ENCODE measurements at places on chromosomes 3 and 15.

DNA sequence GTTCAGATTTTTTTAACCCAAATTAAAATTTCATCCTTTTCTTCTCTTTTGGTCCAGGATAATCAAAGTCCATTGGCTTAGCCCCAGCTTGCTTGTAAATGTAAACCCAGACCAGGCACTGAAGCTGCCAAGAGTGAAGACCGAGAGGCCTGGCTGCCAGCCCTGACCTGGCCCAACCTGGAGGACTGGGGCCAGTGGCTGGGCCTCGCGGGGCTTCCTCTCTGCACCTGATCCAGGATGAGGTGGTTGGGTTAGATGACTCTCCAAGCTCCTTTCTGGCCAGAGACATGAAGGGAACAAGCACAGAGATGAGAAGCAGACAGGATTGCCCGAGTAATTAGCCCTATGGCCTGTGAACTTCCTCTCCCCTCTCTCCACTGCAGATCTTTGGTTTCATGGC, 50.6 kb downstream of the CMTM6 start:
- no peak for DNase-seq

DNA sequence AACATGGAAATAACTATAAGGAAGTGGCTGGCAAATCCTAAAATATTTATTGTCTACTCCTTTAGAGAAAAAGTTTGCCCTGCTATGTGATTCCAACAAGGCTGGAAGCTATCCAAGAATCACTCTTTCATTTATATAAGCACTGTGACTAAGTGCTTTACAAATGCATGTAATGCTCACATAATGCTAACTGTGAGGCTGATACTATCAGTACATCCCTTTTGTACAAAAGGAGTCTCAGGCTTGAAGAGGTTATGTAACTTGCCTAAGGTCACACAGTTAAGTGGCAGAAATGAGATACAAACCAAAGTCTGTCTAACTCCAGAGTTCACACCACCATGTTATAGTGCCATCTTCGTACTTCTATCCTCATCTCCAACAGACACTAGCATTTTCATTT, 17.0 kb downstream of the TOPBP1 start:
- no peak for DNase-seq

GRCh38 chr3:104909198-104909597, 457.5 kb upstream of the ALCAM start:
- DNase-seq, result no peak

DNA sequence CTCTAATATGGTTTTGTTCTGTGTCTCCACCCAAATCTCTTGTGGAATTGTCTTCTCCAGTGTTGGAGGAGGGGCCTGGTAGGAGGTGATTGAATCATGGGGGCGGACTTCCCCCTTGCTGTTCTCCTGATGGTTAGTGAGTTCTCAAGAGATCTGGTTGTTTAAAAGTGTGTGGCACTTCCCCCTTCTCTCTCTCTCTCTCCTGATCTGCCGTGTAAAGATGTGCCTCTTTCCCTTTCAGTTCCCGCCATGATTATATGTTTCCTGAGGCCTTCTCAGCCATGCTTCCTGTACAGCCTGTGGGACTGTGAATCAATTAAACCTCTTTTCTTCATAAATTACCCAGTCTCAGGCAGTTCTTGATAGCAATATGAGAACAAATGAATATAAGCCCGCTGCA, 33.1 kb downstream of the RETNLB start:
- DNase-seq, result no peak

DNA sequence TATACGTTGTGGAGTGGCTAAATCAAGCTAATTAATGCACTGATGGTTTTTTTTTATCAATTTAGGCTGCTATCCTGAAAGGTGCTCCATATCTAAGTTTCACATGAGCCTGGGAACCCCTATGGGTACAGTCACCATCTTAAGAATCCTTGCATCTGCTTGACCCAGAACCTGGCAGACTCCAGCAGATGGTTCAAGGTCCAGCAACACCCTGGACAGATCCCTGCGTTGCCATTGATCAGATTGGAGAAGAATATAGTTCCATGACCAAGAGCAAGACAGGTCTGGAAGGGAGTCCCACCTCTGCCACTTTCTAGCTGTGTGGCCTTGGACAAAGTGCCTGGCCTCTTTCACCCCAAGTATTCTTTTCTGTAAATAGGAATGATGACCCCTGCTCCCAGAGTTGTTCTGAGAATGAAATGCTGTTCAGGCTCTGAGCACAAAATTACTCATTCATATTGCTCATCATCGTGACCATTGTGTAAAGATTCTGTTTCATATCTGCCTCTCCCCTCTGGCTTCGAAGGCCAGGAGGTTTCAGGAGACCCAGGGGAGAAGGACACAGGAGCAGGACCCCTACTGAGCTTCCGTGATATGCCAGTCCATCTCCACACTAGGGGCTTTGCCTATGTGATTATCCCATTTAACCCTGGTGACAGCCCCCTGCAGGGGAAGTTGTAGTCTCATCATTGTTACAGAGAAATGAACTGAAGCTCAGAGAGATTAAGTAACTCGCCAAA, 30.0 kb upstream of the TSEN2 start:
- no peak for DNase-seq

DNA sequence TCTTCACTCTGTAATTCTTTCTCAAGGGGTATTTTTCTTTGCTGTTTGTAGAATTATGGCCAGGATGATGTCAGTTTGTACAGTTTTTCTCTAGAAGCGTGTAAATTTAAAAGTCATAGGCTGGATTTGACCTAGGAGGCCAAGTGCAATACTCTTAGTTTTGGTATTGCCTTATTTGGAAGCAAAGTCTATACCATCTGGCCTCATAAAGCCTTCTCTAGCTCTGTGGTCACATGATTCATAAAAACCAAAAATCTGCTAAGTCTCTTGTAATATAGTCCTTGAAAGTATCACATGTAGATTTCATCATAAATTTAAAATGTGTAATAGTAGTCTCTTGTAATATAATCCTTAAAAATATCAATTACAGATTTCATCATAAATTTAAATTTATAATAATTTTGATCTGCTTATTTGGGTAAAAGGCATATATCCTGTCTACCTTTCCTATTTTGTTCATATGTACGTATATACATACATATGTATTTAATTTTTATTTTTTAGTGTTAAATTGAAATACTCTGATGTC, 25.6 kb downstream of the TEX9 start:
- DNase-seq, result no peak

DNA sequence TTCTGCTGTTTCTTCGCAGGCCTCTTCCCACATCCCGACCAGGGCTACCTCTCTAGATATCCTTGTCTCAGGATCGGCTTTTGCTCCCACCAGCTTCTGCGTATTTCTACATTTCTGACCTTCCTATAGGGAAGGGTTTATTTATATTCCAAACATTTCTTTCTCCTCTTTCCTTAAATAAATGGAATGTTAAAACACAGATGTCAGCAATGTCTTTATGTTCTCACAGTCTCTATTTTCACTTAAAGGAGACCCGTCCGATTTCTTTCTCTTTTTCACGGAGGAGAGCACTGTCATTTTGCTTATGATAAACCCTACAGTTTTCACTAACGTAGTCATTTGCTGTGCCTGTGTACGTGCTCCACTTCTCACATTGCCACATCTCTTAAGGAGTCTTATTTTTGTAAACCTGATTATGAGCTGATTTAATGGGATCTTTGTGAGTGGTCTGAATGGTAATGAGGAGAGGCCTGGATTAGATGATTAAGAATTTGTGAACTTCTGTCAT, 630 bp downstream of the KIF15 start:
- no peak for DNase-seq

DNA sequence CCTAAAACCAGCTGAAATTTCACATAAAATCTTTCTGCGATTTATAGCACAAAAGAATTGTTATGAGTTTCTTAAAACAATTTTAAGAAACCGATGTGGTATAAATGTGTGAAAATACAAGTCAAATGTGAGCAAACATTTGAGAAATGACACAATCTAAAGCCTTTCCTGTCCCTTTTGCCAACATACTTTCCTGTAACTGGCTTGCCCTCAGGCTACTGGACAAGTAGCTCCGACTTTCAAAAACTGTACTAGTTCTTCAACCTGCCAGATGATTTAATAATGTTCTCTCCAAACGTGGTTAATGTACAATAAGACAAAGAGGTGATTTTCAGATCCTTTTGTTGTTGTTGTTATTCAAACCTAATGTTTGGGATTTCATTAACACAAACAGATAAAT, 105.9 kb upstream of the ARHGEF26 start:
- DNase-seq, result no peak

GRCh38 chr15:89165677-89166076, 55.7 kb downstream of the RLBP1 start:
- no peak for DNase-seq

DNA sequence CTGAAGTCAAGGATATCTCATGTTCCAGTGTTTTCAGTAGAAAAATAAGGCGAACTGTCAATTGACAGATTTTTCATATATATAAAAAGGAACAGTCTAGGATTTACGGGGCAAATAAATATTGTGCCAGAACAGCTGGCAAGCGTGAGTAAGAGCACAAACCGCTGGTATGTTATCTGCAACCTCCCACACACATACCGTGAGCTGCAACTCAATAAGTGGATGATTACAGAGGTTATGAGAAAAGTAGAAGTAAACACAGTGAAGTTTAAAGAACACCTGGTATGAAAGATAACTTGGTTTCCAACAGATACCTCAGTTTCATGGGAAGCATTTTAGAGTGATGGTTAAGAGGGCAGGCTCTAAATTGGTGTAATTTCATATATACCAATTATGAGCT, 733.4 kb downstream of the TUSC7 start:
- DNase-seq, result no peak

Measured in activated T-cell treated with anti-CD3 and anti-CD28 coated beads for 24 hours (primary cell).